ENCODE measurements at places on chromosomes 1 and 21.

- DNase-seq: no peak
Observed at GRCh38 chr1:121414905-121415304, 230.1 kb downstream of the SRGAP2C start.

GRCh38 chr21:36379251-36379650 lies 5.9 kb upstream of the CHAF1B start:
- no peak for DNase-seq

DNA sequence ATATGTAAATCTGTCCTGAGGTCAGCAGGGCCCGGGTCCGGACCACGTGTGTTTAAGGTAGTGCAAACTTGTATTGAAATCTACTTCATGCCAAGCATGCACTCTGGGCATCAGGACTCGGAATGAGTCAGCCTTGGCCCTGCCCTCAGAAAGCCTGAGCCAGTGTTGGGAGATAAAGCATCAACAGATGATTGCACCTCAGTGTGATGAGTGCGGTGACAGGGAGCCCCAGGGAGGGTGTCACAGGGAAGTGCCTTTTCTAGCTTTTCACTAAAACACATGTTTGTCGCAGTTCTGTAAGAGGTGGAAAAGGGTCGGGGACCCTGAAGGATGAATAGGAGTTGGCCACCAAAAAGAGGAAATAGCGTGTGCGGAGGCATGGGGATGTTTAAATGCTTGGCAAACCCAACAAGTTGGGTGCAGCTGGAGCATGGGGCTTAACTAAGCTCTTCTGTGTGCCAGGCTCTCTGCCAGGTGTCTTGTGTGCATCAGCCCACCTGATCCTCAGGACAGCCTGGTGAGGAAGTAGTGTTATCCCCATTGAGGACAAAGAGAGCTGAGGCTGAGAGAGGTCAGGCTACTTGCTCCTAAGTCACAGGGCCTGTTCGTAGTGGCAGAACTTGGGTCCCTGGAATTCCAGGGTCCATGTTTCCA lies 48.2 kb upstream of the EPB41 start:
- DNase-seq: no peak

DNA sequence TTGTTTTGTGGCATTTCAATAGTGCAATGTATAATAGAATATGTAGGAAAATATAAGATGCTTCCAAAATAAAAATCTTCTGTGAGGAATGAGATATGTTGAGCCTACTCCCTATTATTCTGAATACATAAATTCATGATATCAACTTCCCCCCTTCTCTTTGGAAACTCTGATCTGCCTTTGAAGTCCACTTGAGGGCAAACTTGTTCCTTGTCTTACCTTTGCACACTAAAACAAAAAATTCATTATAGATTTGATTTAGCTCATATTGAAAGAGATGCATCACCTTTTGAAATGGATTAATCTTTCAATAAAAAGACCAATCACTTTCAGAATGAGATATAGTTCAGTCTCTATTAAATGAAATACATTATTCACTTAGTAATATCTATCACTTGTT lies 580.7 kb upstream of the ADGRL4 start:
- no peak for DNase-seq

GRCh38 chr1:116806671-116807070 lies 52.4 kb downstream of the CD2 start:
- no peak for DNase-seq

- no peak for DNase-seq
Observed at GRCh38 chr1:10604966-10605365, 130.2 kb downstream of the PEX14 start.

DNA sequence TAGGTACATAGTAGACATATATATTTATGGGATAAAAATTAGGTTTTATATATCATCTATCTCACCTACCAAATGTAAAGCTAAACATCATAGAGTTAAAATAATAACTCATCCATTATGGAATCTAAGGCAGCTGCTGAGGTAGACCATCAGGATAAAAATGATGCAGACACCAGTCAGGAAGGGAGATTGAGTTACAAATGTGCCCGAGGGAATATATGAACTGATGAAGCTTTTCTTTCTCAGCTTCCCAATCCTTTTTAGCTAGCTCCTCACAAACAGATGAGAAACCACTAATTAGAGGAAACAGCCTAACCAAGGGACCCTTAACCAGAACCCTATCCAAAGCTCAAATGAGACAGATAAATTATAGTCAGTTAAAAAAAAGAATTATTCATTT lies 20.9 kb downstream of the TTLL7 start:
- no peak for DNase-seq

- DNase-seq: no peak
Observed at GRCh38 chr1:183043872-183044854, 20.9 kb downstream of the LAMC1 start.

GRCh38 chr21:41164981-41165655 lies 2.8 kb upstream of the BACE2 start:
- no peak for DNase-seq

DNA sequence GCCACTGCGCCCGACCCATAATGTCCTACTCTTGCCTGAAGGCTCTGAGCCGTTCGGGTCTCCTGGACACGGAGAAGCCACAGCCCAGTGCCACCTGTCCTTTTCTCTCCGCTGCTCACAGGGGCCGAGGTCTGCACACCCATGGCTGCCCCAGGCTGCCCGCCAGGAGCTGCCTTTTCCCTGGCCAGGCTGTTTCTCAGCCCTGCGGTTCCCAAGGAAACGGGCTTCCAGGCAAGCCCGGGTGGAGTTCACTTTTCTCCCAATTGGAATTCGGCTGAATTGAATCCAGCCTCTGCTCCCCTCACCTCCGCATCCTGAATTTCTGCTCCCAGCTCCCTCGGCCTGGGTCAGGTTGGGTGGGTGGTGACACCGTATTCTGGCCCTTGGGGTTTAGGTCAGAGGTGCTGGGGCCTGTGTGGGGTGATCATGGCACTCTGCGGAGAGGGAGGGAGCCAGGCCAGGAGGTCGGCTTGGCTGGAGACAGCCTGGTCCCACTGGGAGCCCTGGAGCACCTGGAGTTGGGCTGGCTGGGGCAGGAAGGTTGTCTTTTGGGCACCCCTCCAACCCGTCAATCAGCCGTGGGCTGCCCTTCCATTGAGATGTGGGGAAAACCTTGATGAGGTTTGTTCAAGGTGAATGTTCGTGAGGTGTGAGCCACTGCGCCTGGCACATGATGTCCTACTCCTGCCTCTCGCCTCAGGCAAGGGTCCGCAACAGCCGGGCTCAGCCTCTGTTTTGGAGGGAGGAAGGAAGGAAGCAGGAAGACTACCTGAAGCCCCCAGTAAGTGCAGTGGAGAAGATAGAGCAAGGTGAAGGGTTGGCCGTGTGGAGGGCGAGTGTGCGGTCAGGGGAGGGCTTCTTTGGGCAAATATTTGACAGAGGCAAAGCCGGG lies 25.1 kb downstream of the RRP1 start:
- DNase-seq: no peak

GRCh38 chr1:24966724-24967346 lies 36.8 kb upstream of the RUNX3 start:
- peak; percentile 70 for DNase-seq

DNA sequence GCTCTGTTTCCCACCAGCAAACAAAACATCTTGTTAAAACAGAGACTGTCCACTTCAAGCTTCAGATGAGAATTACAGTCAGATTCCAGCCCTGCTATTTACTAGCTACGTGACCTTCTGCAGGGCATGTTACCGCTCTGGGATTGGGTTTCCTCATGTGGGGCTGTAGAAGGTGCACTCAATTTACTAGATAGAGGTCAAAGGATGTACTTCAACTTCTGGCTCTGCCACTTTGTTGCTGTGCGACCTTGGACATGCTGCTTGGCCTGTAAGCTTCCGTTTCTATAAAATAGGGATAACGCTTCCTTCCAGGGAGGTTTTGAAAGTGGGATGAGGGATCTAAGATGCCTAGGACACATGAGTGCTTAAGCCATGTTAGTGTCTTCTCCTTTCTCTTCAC lies 46.0 kb upstream of the LRIG2 start:
- DNase-seq: no peak

GRCh38 chr1:1124786-1125642 lies 9.1 kb upstream of the C1orf159 start:
- DNase-seq: no peak

DNA sequence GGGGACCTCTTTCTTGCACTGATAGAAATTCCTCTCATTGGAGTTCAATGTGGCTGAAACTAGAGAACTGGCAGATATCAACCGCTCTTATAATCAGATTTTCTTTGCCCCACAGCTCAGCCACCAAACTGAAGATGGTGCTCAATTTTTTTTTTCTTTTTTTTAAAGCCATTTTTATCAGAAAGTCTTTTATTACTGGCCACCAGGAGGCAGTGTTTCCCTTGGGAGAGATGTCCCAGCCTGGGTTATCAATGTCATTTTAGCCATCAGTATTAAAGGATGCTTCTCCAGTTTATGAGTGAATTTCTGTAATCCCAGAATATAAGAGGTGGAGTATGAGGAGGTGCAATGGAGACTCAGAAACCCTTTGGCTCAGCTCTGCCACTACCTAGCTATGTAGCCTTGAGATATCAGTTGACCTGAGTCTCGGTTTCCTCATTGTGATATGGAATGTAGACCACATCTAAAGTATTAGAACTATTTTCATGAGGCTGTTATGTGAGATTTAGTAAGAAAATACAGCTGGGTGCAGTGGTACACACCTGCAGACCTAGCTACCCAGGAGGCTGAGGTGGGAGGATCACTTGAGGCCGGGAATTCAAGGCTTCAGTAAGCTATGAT lies 27.6 kb downstream of the CD244 start:
- peak; percentile 54 for DNase-seq

GRCh38 chr1:66434096-66434495 lies 99.9 kb upstream of the SGIP1 start:
- DNase-seq: no peak

DNA sequence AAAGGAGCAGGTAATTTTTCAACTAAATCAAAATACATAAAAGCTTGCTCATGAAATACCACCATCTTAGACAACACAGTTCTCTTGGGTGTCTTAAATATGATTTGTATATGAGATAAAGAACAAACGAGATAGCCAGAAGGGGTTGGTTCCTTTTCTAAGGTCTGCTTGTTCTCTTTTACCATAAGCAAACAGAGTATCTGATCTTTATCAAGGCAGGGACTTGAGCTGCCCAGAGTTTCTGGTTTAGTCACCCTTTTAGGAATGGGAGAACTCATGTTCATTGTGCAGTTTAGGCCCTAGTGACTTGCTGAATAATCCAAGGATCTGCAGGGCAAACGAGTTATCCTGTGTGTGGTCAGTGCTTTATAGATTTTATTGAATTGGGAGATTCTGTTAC lies 3.0 kb upstream of the SUCO start:
- DNase-seq: no peak

DNA sequence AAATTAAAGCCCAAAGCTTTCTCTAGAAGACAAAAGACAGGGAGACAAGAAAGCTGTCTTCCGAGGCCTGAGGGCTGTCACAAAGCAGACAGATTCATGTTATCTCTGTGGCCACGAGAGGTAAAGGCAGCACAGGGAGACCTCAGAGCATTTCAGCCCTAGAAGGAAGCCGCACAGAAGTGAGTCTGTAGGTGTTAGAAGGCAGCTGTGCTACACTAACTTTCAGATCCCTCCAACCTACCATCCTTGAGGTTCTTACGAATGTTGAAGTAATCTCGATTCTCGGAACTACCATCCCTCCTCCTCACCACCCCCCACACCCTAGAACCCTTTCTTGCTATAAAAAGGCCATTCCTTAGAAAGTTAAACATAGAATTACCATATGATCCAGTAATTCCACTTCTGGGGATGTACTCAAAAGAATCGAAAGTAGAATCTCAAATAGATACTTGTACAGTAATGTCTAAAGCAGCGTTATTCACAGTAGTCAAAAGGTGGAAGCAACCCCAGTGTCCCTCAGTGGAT lies 21.5 kb upstream of the LYST start:
- peak; percentile 31 for DNase-seq

DNA sequence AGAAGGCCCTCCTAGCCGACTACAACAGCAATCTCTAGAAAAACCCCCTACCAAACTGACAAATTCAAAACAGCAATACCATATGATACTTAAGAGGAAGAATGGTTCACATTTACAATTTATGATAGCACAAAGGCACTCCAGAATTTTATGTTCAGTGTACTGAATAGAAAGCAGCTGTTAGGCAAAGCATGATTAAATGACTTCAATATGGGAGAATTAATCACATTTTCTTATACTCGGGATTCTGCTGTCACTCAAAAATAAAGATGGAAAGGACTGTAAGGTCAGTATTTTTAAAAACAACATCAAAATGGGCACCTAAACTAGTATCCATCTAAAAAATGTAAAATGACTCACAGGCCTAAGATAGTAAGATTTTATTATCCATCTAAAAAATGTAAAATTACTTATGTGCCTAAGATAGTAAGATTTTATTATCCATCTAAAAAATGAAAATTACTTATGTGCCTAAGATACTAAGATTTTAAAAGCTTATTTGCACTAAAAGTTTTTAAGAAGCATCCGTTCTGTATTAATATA lies 198.5 kb downstream of the SMYD3 start:
- no peak for DNase-seq

DNA sequence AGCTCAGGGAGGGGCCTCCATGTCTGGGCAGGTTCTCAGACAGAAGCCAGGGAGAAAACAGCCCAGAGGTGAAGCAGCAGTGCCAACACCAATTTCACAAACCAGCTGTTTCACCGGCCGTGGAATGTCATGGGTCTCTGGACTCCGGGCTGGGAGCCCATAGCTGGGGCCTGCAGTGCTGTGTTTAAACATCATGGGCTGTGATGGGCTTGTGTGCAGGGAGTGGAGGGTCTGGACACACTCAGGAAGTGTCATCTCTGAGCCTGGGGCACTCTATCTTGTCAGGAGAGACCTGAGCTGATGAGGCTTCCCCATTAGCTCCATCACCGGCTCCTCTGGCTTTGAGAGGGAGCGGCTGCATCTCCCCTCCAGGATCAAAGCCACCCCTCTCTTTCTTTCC lies 173.6 kb upstream of the IGSF21 start:
- DNase-seq: no peak

- peak; percentile 55 for DNase-seq
Observed at GRCh38 chr1:66350001-66350547, 183.9 kb upstream of the SGIP1 start.

DNA sequence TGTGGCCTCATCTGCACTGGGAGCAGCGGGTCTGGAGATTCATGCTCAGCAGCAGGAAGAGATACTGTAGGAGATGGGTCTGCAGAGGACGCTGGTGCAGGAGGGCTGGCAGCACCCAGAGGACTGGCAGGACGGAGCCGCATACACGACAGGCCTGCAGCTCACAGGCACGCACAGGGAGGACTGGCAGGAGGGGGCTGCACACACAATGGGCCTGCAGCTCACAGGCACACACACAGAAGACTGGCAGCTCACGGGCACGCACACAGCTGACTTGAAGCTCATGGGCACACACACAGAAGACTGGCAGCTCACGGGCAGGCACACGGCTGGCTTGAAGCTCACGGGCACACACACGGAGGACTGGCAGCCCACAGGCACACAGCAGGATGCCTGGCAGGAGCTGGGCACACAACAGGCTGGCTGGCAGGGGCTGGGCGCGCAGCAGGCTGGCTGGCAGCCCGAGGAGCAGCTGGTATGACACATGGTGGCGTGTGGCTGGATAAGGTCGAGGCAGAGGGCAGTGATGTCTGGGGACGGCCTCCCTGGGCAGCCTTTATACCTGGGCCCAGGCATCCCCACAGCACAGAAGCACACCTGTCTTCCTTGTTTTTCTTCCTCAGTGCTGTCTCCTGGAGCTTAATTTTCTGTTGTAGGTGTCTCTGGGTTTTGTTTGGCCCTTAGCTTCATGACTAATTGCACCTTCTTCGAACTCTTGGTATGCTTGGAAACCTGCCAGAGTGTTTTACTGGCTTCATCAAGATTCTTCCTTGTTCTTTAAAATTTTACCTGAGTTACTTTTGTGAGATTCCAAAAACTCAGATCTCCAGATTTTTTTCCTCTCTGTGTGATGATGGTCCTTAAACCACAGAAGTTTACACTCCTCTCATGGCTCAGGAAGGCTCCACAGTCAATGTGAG lies at the start of gene KRTAP12-2:
KRTAP12-2 (minus strand) TSS at position 527 of the 920 bp plus-strand sequence; CDS start at position 486, 41 bp downstream.
- DNase-seq: no peak

GRCh38 chr1:222372221-222372620 lies 175.7 kb downstream of the HHIPL2 start:
- DNase-seq: no peak

All from activated CD8-positive, alpha-beta memory T cell treated with anti-CD3 and anti-CD28 coated beads, Interleukin-2, amount 50 U/mL, for 4 hours (primary cell).